ENCODE measurements at places on chromosomes 11 and 22.

- no peak for DNase-seq
Observed at GRCh38 chr11:63802637-63803414, 10.4 kb upstream of the SPINDOC start.

- no peak for DNase-seq
Observed at GRCh38 chr11:105719073-105719822, 109.4 kb downstream of the GRIA4 start.

- DNase-seq, result no peak
Observed at GRCh38 chr11:71991494-71991893, 7.2 kb upstream of the IL18BP start.

DNA sequence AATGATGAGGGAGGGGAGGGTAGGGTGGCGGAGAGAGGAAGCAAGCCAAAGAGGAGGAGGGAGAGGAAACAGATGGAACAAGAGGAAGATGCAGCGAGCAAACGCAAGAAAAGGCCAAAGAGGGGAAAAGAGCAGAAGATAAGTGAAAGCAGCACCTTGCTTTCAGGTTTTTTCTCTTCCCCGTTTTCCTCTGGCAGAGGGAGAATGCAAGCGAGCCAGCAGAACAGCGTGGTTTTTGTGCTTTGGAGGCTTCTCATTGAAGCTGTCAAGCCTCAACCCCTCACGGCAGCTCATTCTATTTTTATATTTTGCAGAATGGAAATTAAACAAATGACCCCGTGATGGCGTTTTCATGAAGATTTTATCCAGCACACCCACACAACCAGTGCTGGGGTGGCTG lies 67.1 kb upstream of the GRAMD1B start:
- no peak for DNase-seq

- no peak for DNase-seq
Observed at GRCh38 chr11:66561178-66561974, 7.0 kb downstream of the CTSF start.

DNA sequence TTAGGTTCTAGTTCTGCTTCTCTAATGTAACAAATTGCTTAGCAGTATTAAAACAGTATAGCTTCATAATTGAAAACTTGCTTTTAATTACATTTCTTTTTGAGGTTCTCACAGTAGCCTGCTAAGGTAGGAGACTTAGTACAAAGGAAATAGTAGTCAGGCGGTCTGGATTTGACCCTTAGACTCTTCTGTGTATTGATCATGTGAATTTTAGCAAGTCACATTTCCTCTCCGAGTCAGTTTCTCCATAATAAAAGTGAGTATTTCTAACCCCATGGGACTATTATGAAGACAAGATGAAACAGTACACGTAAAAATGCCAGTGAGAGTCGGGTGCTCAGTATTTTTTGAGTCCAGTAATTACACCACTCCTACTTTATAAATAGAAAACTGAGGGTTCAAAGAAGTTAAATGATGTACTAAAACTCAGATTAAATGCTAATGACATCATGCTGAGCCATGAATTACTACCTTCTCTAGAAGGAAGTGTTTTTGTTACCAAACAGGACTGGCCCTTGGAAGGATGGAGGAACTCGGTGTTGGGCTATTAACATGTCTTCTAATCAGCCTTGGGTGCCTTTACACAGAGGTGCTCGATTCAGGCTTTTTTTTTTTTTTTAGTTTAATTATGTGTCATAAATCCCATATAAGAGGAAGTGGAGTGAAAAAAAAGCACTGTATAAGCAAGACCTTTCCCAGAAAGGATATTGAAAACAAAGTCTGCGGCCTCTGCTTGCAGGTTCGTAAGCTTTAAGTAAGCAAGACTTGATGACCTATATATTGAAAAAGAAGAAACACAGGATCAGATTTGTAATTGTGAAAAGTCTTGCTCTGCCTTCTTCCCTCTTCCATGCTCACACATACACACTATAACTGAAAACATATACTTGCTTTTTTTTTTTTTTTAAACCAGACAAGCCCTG lies 109.0 kb downstream of the EMSY start:
- DNase-seq, result no peak

GRCh38 chr22:49887064-49887451 lies 31.2 kb downstream of the ALG12 start:
- DNase-seq, result no peak

DNA sequence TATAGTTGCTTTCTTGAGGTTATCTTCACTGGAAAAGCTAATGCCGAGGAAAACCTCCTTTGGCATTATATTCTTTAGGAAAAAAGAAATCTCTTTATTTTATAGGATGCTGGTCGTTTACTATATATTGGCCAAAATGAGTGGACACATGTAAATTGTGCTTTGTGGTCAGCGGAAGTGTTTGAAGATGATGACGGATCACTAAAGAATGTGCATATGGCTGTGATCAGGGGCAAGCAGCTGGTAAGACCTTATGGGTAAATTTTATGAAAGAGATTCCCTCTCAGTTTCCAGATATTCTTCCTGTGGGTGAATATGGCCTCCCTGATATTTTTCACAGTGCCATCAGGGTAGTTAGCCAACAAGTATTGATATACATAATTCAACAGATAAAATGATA lies 29.4 kb upstream of the TTC36 start:
- DNase-seq, result peak; percentile 53

DNA sequence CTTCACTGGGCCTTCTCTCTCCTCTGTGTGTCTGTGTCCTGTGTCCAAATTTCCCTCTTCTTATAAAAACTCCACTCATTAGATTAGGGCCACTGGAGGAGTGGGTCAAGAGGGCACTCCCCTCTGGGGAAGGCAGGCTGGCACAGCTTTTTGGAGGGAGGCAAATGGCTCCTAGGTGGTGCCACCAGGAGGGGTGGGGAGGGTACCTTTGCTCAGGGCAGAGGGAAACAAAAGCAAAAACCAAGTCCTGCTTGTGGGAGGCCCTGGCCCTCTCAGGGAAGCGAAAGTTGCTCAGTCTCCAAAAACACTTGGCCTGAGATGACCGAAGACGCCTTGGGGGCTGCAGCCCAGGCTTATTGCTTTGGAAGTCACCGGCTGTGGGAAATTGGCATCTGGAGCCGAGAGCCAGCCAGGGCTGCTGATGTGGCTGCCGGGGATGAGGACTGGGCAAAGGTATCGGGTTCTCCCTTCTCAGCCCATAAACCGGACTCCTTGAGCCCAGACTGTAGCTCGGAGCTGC lies 48.2 kb upstream of the ANO1 start:
- no peak for DNase-seq

DNA sequence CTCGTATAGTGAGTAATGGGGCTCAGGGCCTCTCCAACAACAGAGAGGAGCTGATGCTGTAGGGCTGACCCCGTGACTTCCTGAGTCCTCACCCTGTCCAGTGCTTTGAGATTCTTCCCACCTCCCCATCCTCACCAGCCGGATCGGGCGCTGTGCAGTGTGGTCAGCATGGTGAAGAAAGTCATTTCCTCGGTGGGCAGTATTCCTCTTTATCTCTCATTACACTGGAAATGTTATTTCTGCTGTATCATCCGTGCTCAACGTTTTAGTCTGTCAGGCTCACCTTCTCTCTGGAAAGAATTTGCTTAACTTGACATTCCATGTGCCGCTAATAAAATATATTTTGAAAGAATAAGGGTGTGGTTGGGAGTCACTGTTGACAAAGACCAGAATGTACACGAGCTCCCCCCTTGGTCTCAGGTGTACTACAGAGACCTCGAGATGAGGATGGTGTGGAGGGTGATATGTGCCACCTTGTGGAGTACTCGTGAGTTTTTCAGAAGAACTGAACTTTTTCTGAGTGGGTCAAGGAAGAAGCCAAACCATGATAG lies 25.7 kb upstream of the SCGB1A1 start:
- DNase-seq, result no peak

DNA sequence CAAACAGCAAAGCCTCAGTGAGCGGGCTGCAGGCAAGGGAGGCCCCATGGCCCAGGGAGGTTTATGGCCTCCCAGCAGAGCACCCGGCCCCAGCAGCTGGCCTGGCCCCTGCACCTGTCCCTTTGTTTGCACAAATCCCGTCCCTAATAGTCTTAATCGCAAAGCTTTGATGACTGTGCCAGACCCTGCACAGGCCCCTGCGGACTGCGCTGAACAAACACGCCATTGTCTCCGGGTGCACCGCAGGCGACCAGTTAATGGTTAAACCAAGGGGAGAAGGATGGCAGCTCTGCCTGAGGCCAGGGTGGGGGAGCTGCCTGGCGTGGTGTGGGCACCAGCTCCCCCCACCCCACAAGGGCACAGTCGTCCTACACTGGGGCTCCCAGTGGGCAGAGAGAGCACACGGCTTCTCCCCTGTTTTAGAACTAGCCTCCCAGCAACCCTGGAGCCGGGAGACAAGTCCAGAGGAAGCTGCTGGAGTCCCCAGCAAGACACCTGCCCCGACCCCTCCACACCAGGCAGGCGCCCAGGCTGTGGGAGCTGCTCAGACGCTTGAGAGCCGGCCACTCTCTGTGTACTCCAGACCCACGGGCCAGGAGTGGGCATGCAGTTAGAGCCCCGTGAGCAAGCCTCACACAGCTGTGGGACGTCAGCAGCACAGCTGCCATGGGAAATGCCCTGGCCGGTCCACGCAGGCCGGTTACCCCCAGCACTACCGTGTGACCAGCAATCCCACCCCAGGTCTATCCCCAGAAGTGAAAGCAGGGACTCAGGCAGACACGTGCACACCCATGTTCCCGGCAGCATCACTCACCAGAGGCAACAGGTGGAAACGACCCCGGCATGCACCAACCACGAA lies 39.7 kb upstream of the TH start:
- DNase-seq, result no peak

GRCh38 chr22:31753005-31753633 lies 700 bp upstream of the DEPDC5 start:
- no peak for DNase-seq

- no peak for DNase-seq
Observed at GRCh38 chr11:113409526-113409925, 21.9 kb downstream of the ANKK1 start.

GRCh38 chr22:30423301-30423958 lies 2.1 kb upstream of the MTFP1 start:
- DNase-seq, result no peak

DNA sequence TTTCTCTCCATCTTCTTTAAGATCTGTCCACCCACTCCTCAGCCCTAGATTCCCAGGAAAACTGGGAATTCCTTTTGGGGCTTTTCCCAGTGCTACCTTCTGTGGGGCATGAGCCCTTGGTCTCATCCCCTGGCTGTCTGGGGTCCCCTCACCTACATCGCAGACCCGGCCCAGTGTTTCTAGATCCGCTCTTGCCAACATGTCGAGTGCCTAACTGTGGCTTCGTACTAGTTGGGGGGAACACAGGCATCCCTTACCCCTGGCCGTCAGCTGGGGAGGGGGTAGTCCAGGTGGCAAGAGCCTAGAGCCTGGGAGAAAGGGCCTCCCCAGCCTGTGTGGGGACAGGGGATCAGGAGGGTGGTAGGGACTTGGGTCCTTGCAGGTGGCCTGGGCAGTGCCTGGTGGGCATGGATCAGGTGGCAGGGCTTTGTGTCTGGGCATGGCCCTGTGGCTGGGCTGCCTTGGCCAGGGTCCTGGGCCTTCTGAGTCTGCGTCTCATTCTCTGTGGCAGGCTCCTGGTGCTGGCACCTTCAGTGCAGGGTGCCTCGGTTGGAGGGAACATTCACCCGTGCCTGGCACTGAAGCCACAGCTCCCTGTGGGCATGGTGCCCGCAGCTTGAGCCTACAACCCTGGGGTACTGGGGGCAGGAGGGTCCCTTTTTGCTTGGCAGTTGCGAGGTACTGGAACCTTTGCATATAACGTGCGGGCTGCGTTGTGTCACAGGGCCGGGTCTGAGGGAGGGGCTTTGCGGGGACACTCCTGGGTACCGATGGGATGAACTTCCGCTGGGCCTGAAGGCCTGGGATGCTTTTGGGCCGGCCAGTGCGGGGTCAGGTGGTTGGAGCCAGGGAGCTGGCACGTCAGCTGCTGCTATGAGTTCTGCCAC lies 4.1 kb downstream of the KCNQ1 start:
- DNase-seq, result no peak

GRCh38 chr11:32870676-32871075 lies 21.9 kb upstream of the QSER1 start:
- DNase-seq, result no peak

- no peak for DNase-seq
Observed at GRCh38 chr22:35812600-35812999, 94.9 kb downstream of the APOL5 start.

DNA sequence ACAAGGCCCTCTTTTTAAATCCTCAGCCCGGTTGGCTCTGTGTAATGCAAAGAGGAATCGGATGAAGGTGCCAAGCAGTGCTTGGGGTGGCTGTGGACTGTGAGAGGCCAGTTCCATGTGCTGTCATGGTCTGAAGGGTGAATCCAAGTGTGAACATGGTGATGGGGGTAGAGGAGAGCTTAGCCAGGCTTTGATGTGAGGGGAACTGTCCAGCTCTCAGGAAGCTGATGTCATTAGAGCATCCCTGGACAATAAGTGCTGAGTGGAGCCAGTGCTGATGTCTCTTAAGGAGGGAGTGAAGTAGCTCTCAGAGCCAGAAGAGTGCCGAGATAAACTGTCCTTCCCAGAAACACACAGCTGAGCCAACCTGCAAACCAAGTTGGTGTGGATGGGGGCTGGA lies 53.6 kb downstream of the NAV2 start:
- no peak for DNase-seq

DNA sequence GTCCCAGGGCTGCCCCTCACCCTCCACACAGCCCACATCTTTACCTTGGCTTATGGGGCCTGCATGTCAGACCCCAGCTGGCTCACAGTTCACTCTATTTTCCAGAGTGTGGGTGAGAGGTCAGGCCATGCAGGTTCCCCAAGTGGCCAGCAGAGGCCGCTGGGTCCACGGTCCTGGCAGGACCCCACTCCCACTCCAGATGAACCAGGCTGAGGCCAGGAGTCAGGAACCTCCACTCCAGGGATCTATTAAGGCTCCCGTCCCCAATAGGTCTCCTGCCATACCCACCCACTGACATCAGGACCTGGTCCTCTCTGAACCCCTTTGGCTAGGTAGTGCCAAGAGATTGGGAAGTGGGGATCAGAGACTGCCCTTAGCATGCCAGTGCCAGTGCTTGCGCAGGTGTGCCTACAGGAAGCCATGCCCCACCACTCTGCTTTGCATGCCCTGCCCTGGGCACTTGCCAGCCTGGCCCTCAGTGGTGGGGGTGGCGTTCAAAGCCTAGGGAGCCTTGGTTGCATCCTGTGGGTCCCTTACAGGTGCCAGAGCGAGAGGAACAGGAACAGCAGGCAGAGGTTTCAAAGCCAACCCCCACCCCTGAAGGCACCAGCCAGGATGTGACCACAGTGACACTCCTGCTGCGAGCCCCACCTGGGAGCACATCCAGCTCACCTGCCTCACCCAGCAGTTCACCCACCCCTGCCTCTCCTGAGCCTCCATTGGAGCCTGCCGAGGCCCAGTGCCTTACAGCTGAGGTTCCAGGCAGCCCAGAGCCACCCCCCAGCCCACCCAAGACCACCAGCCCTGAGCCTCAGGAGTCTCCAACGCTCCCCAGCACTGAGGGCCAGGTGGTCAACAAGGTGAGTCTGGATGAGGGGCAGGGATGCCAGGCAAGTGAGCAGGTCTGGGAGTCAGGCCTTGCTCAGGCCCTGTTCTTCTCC lies 8.3 kb downstream of the SMTN start:
- no peak for DNase-seq

DNA sequence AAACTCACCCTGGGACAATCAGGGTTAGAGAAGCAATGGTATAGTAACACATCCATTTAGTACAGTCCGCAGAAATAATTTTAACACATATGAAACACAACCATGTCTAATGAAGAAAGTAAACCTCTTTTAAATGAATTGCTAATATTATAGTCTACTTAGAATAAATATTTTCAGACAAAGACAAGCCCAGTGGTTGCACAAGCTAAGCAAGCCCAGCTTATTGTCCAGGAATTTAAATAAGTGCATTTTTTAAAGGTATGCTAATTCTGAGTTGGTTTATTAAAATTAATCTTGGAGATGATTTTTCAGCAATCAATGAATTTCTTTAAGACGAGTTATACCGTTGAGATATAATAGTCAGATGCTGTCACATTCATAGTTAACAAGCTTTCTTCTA lies 118.8 kb upstream of the BLID start:
- no peak for DNase-seq
